ENCODE measurements at places on chromosomes 1 and 21.

- no peak overlapping the region for H3K4me3 ChIP-seq
- no peak overlapping the region for H3K27ac ChIP-seq
- no peaks in the 10 kb centered on the region for H3K36me3 ChIP-seq
- no peaks in the 10 kb centered on the region for H3K27me3 ChIP-seq
- peak; percentile 78 for DNase-seq
- H3K4me1 ChIP-seq, result peaks cover 59% of the 10 kb centered on the region
Observed at GRCh38 chr1:84753516-84754385, 63.5 kb upstream of the SSX2IP start.

DNA sequence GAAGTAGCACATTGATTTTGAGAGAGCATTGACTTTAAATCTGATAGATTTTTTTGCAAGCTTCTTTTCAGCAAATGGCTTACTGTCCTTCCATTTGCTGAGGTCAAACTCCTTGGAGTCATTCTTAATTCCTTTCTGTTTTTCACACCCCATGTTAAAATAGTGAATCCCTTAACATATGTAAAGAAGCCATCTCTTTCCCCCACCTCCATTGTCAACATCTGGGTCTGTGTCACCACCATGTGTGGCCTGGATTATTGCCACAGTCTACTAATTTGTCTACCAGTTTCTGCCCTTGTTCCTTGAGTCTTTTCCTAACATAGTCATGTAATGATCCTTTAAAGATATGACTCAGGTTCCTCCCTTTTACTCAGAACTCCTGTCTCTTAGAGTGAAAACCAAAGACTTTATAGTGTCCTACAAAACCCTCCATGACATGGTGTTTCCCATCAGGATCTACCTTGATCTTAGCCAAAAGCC, 104.7 kb downstream of the ST6GALNAC3 start:
- H3K27me3 ChIP-seq, result no peaks in the 10 kb centered on the region
- peaks cover 18% of the 10 kb centered on the region for H3K4me1 ChIP-seq
- no peak for DNase-seq
- peaks cover 8% of the 10 kb centered on the region for H3K36me3 ChIP-seq
- H3K4me3 ChIP-seq, result no peak overlapping the region
- H3K27ac ChIP-seq, result no peak overlapping the region

DNA sequence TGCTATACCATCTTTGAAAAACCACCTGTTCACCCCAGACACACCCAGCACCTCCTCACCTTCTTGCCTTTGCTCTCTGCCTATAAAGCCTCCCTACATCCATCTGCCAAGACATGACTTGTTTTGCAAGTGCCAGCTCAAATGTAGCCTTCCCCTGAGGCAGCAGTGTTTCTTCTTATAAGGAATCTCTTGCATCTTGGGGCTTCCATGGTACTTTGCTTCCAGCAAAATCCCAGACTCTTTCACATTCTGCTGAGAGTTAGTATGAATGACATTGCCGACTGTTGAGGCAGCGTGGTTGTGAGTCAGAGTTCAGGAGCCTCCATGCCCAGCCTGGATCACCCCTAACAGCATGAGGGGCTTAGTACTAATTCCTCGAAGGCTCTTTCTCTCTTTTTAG, 217.4 kb upstream of the RUNX1 start:
- no peaks in the 10 kb centered on the region for H3K27me3 ChIP-seq
- no peak overlapping the region for H3K27ac ChIP-seq
- no peak overlapping the region for H3K4me3 ChIP-seq
- H3K4me1 ChIP-seq, result no peaks in the 10 kb centered on the region
- no peaks in the 10 kb centered on the region for H3K36me3 ChIP-seq

GRCh38 chr1:83067954-83068353, 931.0 kb downstream of the TTLL7 start:
- H3K4me3 ChIP-seq, result no peak overlapping the region
- H3K36me3 ChIP-seq, result 0 out of 2 replicates have a peak, but pooled peaks cover 2% of the 10 kb centered on the region
- no peaks in the 10 kb centered on the region for H3K27me3 ChIP-seq
- DNase-seq, result no peak

DNA sequence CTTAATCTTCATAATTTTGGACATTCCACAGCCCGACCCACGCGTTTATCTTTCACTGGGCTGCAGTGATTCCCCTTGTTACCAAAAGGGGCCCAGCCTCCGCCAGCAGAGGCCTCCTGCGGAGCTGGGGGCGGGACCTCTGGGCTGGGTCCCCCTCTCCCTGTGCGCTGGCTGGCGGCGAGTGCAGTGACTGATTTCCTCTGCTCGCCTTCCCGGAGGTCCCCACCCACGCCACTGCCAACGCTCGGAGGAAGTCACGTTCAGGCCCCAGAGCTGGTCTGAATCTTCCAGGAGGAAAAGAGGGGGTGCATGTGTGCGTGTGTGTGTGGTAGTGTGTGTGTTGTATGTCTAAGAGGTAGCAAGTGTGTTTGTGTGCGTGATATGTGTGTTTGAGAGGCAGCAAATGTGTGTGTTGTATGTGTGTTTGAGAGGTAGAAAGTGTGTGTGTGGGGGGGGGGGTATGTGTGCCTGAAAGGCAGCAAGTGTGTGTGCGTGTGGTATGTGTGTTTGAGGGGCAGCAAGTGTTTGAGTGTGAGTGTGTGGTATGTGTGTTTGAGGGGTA, 35.0 kb upstream of the JAK1 start:
- H3K27ac ChIP-seq, result no peak overlapping the region
- peaks cover 63% of the 10 kb centered on the region for H3K27me3 ChIP-seq
- DNase-seq, result peak; percentile 70
- H3K36me3 ChIP-seq, result peaks cover 22% of the 10 kb centered on the region
- H3K4me3 ChIP-seq, result peak overlapping the region; percentile 61

DNA sequence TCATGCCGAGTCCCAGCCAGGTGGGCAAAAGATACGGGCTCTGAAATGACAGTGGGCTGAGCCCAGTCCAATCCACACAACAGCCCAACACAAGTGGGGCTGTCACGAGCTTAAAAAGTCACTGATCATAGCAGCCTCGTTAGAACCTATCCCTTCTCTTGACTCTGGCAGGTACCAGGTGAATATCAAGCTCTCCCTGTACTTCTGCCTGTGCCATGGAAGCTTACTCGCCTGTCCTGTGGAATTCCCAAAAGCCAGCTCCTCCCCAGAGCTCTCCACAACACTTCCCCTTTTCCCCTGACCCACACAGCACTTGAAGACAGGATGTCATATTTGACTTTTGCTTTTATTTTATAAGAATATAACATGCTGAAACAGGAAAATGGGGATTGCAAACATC, 5.9 kb downstream of the RGS16 start:
- no peak overlapping the region for H3K4me3 ChIP-seq
- H3K27ac ChIP-seq, result no peak overlapping the region
- DNase-seq, result no peak
- H3K27me3 ChIP-seq, result no peaks in the 10 kb centered on the region

- H3K4me1 ChIP-seq, result peaks cover 34% of the 10 kb centered on the region
- H3K27ac ChIP-seq, result no peak overlapping the region
- no peak overlapping the region for H3K4me3 ChIP-seq
- H3K36me3 ChIP-seq, result no peaks in the 10 kb centered on the region
Observed at GRCh38 chr1:110477967-110478640, 27.2 kb downstream of the PROK1 start.

DNA sequence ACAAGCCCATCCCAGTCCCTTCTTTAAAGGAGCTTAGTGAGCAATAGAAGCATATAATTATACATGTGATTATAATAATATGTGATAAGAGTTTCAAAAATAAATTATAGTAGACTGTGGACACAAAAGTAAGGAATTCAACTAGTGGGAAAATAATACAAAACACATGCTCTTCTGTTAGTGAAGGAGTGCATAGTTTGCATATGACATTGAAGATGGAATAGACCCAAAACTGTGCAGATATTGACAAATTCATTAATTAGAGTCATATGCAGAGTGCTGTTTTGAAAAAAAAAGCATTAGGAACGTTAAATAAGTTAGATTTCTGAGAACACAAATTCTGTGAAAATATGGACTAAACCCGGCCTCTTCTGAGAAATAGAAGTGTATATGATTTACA, 278.8 kb downstream of the ASTN1 start:
- H3K27me3 ChIP-seq, result no peaks in the 10 kb centered on the region
- no peak overlapping the region for H3K4me3 ChIP-seq
- H3K27ac ChIP-seq, result no peak overlapping the region
- no peaks in the 10 kb centered on the region for H3K36me3 ChIP-seq

GRCh38 chr1:199098468-199098867, 459.6 kb downstream of the PTPRC start:
- no peak overlapping the region for H3K27ac ChIP-seq
- DNase-seq, result no peak
- no peaks in the 10 kb centered on the region for H3K27me3 ChIP-seq
- no peak overlapping the region for H3K4me3 ChIP-seq
- H3K4me1 ChIP-seq, result no peaks in the 10 kb centered on the region
- 0 out of 2 replicates have a peak, but pooled peaks cover 5% of the 10 kb centered on the region for H3K36me3 ChIP-seq

- H3K4me1 ChIP-seq, result no peaks in the 10 kb centered on the region
- no peak for DNase-seq
- no peak overlapping the region for H3K4me3 ChIP-seq
- no peaks in the 10 kb centered on the region for H3K36me3 ChIP-seq
- H3K27ac ChIP-seq, result no peak overlapping the region
Observed at GRCh38 chr21:15667819-15668218, 62.0 kb upstream of the USP25 start.

- H3K4me1 ChIP-seq, result peaks cover 30% of the 10 kb centered on the region
- peak within 1 kb of the TSS; percentile 90 for H3K4me3 ChIP-seq
- peak; percentile 85 for DNase-seq
- H3K27me3 ChIP-seq, result peaks cover 40% of the 10 kb centered on the region
- peaks cover 23% of the 10 kb centered on the region for H3K36me3 ChIP-seq
Observed at GRCh38 chr1:201468844-201469644, at the start of gene PHLDA3. TSS of gene PHLDA3 (minus strand) at chr1:201469188. CDS start at chr1:201468786, 402 bp downstream.

DNA sequence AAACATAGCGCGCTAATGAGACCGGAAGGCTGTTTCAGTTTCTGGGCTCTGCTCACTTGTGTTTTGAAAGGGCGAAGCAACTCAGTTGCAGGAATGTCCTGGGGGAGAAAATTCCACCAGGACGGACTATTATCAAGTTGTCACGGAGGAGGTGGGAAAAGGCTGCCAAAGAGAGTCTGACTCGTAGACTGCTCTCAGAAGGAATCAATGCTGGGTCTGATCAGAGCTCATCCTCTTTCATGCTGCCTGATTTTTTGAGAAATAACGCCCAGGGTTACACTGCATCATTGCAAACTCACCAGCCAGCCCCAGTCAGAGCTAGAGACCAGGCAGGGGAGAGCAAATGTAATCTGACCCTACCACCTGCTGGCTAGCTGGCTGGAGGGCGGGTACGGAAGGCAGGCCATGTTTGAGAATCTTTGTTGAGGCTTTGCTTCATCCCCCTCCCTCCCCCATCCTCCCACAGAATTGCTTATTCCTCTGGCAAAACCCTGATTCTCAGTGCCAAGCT, 36.4 kb upstream of the BCL9 start:
- DNase-seq, result peak; percentile 85
- H3K4me1 ChIP-seq, result peaks cover 15% of the 10 kb centered on the region
- H3K27me3 ChIP-seq, result no peaks in the 10 kb centered on the region

GRCh38 chr1:71657891-71658679, 577.2 kb upstream of the ZRANB2 start:
- no peak overlapping the region for H3K4me3 ChIP-seq
- no peaks in the 10 kb centered on the region for H3K4me1 ChIP-seq
- DNase-seq, result no peak
- H3K27me3 ChIP-seq, result no peaks in the 10 kb centered on the region

- no peaks in the 10 kb centered on the region for H3K4me1 ChIP-seq
- H3K36me3 ChIP-seq, result peaks cover 5% of the 10 kb centered on the region
- no peak overlapping the region for H3K4me3 ChIP-seq
- DNase-seq, result no peak
- H3K27ac ChIP-seq, result peak overlapping the region; percentile 9
- H3K27me3 ChIP-seq, result no peaks in the 10 kb centered on the region
Observed at GRCh38 chr1:221576268-221576667, 165.6 kb downstream of the DUSP10 start.

DNA sequence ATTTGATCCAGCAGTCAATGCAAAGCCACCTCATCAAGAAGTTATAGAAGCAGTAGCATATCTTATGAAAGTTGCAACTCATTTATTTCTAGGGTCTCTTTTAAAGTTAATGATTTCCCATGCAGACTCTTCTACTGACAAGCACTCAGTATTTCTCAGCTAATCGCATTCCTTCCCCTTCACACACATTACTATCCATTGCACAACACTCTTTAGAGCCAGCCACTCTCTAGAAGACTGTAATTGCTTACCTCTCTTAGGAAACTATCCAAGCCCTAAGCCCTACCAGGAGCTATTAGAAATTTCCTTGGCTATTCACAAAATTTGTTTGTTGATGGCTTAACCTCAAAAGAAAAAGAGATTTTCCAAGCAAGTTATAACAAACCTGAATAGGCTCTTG, 106.0 kb downstream of the ADAMTS1 start:
- H3K36me3 ChIP-seq, result no peaks in the 10 kb centered on the region
- H3K4me1 ChIP-seq, result peaks cover 20% of the 10 kb centered on the region
- H3K27me3 ChIP-seq, result no peaks in the 10 kb centered on the region
- H3K4me3 ChIP-seq, result no peak overlapping the region
- no peak for DNase-seq

DNA sequence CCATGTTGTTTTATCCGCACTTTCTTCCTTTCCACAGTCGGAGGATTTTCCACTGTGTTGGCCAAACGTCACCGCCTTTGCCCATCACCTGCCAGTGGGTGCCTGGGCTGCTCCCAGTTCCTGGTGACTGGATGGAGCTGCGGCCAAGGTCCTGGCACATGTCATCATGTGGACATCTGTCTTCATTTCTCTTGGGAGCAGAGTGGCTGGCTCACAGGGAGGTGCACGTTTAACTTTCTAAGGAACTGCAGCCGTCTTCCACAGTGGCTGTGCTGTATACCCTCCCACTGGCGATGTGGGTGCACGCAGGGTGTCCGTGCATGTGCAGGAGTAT, 19.5 kb upstream of the RNF223 start:
- peaks cover 17% of the 10 kb centered on the region for H3K27me3 ChIP-seq
- H3K27ac ChIP-seq, result no peak overlapping the region
- 0 out of 2 replicates have a peak, but pooled peaks cover 7% of the 10 kb centered on the region for H3K36me3 ChIP-seq

DNA sequence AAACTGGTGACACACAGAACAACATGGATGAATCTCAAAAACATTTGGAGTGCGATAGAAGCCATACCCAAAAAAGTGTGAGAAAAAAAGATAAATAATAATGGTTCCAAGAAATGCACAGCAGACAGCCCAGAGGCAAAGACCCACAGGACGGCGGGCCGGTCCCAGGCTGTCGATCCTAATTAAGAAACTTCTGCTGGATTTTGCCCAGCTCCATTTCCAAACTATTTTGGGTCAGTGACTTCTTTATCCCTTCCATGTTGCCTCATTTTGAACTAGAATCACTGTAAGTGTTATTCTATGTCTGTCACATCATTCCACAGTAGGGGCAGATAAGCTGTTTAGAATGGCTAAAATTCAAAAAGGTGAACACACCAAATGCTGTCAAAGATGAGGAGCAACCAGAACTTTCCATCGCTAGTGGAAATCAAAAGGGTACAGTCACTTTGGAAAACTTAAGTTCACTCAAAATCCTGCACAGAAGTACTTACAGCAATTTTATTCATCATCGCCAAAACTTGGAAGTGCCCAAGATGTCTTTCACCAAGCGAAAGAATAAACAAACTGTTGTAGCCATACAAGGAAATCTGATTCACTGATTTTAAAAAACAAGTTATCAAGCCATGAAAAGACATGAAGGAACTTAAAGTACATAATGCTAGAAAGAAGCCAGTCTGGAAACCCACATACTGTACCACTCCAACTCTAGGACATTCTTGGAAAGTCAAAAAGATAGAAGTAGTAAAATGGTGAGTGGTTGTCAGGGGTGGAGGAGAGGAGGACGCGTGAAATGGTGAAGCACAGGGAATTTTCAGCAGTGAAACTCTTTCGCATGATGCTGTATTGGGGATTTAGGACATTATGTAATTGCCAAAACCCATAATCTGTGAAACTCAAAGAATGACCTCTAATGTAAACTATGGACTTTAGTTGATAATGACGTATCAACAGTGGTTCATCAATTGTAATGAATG, 7.5 kb downstream of the NBPF1 start:
- no peak for DNase-seq
- no peaks in the 10 kb centered on the region for H3K4me1 ChIP-seq
- H3K27me3 ChIP-seq, result no peaks in the 10 kb centered on the region
- no peaks in the 10 kb centered on the region for H3K36me3 ChIP-seq
- H3K27ac ChIP-seq, result no peak overlapping the region

All from WTC11 (cell line).